ENCODE measurements at places on chromosomes 3 and 15. TPM values are rescaled to one million over a fixed set of nuclear protein-coding genes. Genes with fewer than 3 reads are reported as not detected.

- H3K4me3 ChIP-seq, result no peak overlapping the region
- H3K4me1 ChIP-seq, result no peaks in the 10 kb centered on the region
- H3K27ac ChIP-seq, result no peak overlapping the region
Measured at GRCh38 chr15:35958021-35958420, 412.1 kb upstream of the DPH6 start.

Gene ANKRD34C
- 0.52 TPM for total RNA-seq

Gene BRK1
- total RNA-seq, result 91.4 TPM

- DNase-seq, result no peak
- no peaks in the 10 kb centered on the region for H3K36me3 ChIP-seq
Measured at GRCh38 chr15:47705281-47705997, 11.9 kb upstream of the SEMA6D start.
